ENCODE measurements at places on chromosomes 11 and 22.

DNA sequence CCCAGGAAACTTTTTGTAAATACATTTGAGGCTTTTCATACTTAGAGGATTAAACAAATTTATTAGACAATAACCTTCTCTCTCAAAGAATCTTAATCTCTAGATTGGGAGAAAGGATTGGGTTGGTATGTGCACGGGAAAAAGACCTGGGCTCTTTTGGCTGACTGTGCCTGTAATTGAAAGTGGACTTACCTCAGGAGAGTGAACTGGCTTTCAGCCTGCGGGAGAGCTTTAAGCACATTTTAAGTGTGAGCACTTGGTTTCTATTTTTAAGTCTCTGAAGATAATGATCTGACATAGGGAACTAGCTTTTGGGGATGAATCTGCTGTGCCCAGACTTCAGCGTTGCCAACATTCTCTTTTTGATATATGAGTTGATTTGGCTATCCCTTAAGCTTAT is 35.8 kb downstream of the UVRAG start:
- no peak for DNase-seq

- no peak for DNase-seq
Observed at GRCh38 chr11:22674470-22675439, 8.3 kb downstream of the GAS2 start.

GRCh38 chr11:30586251-30587144 is at the start of gene MPPED2:
TSS of gene MPPED2 (minus strand) at chr11:30586353. CDS start at chr11:30580373, 5,980 bp downstream.
- DNase-seq: no peak

DNA sequence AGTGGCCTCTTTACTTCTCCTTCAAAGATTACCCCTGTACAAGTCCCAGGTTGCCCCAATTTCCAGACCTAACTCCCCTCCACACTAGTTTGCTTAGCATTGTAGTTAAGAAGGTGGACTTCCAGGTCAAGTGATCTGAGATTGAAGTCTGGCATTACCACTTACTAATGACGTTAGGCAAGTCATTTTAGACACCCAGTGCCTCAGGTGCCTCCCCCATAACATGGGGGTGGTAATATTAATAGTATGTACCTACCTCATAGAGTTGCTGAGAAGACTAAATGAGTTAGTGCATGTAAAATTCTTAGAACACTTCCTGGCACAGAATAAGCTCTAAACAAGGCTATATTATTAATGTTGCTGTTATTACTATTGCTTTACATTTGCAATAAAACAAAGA is 93.4 kb downstream of the SPON1 start:
- DNase-seq: no peak

GRCh38 chr11:112564228-112564955 is 303.7 kb upstream of the PLET1 start:
- DNase-seq: no peak

DNA sequence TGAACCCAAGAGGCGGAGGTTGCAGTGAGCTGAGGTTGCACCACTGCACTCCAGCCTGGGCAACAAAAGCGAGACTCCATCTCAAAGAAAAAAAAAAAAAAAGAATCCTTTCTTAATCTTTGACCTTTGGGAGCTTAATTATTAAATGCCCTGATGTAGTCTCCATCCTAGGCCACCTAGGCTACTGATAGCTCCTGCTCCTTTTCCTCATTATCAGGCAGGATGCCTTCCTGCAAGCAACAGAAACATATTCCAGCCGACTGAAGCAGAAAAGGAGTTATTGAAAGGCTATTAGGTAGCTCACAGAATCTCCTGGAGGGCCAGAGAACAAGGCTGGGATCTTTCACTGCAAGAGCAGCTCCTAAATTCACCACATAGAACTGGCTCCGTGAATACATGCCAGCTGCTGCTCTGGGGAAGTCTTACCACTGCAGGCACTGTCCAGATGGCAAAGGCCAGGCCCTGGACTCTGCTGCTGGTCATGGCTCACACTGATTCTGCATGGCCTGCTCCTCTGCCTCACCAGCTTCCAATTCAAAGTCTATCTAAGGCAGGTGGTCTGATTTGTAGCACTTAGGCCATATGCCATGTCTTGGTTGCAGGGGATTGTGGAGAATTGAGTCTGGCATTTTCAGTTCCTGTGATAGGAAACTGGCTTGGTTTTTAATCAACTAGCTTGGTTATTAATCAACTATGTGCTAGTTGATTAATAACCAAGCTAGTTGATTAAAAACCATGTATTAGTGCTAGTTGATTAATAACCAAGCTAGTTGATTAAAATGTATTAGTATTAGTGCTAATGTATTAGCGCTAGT is 26.0 kb upstream of the POLD3 start:
- no peak for DNase-seq

GRCh38 chr22:37378642-37379058 is 48.6 kb downstream of the ELFN2 start:
- no peak for DNase-seq

DNA sequence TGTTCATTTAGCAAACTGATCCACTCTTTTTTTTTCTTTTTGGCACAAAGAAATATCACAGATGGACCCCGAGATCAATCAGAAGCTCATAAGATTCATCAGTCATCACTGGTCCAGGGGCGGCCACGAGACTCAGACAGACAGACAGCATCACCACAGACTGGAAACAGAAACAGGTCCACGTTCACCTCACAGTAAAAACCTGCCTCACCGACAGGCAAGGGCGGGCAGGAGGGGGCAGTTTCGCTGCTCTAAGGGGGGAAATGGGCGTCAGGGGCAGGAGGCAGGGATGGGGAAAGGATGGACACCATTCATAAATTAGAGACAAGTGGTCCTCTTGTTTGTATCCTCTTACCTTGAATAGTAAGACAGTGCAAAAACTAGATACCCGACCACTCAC is 16.5 kb downstream of the CHST1 start:
- DNase-seq: no peak

- DNase-seq: no peak
Observed at GRCh38 chr11:70468256-70469195, 70.2 kb downstream of the CTTN start.

- no peak for DNase-seq
Observed at GRCh38 chr11:34204396-34205279, 99.2 kb downstream of the NAT10 start.

DNA sequence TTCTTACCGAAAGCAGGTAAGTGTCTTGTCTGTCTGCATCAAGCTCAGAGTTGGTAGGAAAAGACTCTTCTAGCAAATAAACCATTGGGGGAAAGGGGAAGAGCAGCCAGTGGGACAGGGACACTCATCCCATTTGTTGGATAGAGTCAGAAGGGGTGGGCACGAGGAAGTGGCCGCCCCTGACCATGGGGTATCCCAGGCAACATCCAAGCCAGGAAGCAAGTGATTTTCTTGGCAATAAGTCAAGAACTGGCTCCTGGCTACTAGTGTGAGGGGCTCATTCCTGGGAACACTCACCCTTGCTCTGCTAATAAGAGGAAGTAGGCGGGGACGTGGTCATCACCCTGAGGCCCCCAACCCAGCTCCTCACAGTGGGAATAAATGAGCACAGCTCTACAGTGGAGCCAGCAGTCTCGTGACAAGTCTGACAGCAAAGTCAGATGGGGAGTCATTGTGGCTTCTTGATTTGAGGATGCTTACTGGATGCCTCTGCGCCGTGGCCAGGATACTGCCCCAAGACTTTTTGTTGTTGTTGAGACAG is 6.7 kb downstream of the SLC25A18 start:
- no peak for DNase-seq

- DNase-seq: no peak
Observed at GRCh38 chr11:45897556-45897955, 9.5 kb downstream of the FREY1 start.

- DNase-seq: no peak
Observed at GRCh38 chr11:10310301-10310841, 5.5 kb downstream of the ADM start.

- DNase-seq: no peak
Observed at GRCh38 chr11:120871194-120871593, 152.7 kb upstream of the TBCEL start.

DNA sequence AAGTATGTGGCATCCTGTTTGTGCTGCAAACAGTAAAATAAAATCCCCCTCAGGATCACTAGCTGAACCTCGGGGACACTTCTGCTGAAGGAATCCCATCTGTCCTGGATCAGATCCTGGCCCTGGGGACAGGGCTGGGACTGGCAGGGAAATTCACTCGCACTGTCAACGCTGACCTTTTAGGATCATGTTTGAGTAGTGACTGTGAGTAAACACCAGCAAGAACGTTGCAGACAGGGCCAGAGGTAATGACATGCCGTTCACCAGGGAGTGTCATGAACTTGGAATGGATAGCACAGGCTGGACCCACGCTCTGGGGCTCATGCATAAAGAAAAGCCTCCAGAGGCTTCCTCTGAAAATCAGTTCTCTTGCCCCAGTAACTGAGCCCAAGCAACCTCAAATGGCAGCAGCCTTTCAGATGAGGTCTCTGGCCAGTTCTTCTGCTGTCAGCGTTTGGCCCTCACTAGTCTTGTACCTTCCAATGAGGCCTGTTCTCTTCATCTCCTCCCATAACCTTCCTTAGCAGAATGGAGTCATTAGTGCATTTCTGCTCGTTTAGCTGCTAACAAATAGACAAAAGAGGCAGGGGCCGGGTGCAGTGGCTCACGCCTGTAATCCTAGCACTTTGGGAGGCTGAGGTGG is 51.0 kb upstream of the BARX2 start:
- DNase-seq: no peak

- DNase-seq: no peak
Observed at GRCh38 chr22:50302564-50302963, 4.9 kb downstream of the PLXNB2 start.

- DNase-seq: no peak
Observed at GRCh38 chr11:75024764-75025211, 36.1 kb downstream of the NEU3 start.

- DNase-seq: no peak
Observed at GRCh38 chr22:48576333-48577013, 1251.2 kb downstream of the BRD1 start.

- no peak for DNase-seq
Observed at GRCh38 chr11:27436916-27437315, 35.7 kb downstream of the LGR4 start.

- no peak for DNase-seq
Observed at GRCh38 chr11:122853971-122854446, 15.7 kb downstream of the CRTAM start.

DNA sequence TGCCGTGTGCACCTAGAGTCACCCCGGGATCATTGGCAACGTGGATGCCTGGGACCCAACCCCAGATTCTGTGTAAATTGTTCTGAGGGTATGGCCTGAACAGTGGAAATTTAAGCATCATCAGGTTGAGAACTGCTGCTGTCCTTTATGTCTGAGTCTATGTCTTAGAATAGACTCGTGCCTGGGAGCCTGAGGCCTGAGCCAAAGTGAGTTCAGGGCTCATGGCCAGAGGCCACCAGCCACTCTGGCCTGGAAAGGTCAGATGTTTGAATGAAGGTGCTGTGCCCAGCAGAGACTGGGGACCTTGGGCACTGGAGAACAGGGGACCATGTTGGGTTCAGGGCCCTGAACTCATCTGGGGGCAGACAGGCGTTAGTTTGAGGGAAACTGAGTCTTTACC is 91.1 kb downstream of the MYO18B start:
- no peak for DNase-seq

GRCh38 chr11:68216171-68216938 is 3.3 kb upstream of the KMT5B start:
- DNase-seq: no peak

GRCh38 chr11:117966908-117967307 is 19.3 kb upstream of the IL10RA start:
- no peak for DNase-seq

DNA sequence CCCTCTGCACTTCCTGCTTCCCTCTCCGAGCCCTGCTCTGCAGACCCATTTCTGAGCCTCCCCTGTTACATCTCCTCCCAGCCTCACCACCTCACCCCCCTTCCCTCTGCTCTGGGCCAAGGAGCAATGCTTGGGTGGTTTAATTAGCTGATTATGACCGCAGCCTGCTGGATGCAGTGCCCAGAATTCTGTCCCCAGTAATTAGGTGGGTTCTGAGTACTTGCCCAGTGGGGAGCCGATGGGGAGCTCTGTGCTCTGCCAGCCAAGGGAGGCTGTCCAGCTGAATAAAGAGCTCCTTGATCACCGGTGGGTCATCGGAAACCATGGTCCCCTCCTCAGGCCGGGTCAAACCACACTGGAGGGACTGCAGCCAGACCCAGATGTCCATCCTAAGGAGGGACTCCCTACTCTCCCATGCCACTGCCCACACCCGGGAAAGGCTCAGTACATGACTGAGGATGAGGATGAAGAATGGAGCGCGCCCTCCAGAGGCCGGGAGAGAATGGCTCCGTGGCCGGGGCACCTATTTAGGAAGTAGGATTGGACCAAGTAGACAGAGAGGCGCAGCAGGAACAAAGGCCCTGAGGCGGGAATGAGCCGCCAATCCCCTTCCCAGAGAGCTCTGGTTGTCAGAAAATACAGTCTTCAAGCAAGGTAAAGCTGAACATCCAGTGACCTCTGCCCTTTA is 9.1 kb downstream of the ARRB1 start:
- no peak for DNase-seq

- no peak for DNase-seq
Observed at GRCh38 chr11:116697639-116698038, 75.1 kb downstream of the BUD13 start.

- DNase-seq: no peak
Observed at GRCh38 chr22:38481162-38481870, 13.4 kb downstream of the KDELR3 start.

DNA sequence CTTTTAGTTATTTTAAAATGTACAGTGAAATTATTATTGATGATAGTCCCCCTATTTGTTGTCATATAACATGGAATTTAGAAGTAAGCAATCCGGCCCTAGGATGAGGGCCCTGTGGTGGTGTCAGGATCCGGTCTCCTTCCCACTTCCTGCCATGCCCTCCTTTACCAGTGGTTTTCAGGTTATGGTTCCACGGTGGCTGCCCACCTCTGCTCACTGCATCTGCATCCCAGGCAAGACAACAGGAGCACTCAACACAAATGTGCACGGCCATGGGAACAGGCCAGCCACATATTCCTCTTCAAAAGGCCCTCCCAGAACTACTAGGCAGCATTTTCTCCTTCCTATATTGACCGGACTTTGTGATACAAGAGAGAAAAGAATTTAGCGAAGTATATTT is 1007.2 kb downstream of the TBC1D22A start:
- no peak for DNase-seq

DNA sequence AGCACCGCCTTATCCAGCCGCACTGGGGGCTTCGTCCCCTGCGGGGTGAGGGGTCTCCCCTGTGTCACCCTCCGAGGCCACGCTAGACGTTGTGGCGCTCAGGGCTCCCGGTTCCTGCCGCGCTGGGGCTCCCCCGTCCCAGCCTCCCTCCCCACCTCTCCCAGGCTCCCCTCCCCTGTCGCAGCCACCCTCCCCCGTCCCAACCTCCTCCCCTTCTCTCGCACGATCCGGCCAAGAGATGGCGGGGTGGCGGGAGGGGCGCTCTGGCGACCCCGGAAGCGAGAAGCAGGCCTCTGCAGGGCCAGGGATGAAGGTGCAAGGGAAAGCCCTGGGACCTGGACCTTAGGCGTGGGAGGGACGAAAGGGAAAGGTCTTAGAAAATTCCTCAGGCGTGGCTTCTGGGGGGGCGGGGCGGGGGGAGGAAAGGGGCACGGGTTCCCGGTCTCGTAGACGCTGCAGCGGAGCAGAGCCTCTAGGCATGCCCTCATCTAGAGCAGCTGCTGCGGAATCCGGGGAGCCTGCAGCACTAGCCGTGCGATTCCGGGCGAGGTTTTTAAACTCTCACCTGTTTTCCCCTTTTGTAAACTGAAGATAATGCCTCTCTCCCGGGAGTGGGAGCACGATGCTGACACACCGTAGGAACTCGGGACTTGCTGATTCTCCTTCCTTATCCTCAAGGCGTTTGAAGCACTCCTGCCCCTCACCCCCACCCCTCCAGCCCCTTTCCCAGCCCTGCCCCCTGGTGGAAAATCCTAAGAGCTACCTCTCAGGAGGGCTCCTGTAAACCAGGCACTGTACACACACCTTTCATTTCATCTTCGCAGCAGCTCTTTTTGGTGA is 14.4 kb downstream of the KCNJ5 start:
- no peak for DNase-seq

- DNase-seq: no peak
Observed at GRCh38 chr11:116870054-116870453, 32.6 kb upstream of the APOA1 start.

Measured in stimulated activated CD8-positive, alpha-beta memory T cell treated with anti-CD3 and anti-CD28 coated beads, Interleukin-7, amount 100 ng/mL, for 24 hours (primary cell).